ENCODE measurements at places on chromosomes 7 and 10.

DNA sequence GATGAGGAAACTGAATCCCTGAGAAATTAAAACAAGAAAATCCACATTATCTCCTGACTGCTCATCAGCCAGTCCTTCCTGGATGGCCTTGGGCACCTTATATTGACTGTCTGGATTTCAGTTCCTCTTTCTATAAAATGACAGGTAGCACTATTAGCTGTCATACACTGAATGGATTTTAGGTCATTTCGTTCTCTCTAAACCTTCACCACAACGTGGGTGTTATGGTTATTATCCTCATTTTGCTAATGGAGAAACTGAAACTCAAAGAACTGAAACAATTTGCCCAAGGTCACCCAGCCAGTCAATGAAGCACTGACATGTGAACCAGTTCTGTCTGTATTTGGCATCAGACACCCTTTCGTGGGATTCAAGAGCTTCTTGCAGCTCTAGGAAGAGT, 193.8 kb downstream of the CYP26A1 start:
- H3K27ac ChIP-seq, result no peak overlapping the region
- H3K27me3 ChIP-seq, result no peaks in the 10 kb centered on the region
- H3K4me3 ChIP-seq, result no peak overlapping the region
- H3K4me1 ChIP-seq, result no peaks in the 10 kb centered on the region
- peaks cover 3% of the 10 kb centered on the region for H3K36me3 ChIP-seq

DNA sequence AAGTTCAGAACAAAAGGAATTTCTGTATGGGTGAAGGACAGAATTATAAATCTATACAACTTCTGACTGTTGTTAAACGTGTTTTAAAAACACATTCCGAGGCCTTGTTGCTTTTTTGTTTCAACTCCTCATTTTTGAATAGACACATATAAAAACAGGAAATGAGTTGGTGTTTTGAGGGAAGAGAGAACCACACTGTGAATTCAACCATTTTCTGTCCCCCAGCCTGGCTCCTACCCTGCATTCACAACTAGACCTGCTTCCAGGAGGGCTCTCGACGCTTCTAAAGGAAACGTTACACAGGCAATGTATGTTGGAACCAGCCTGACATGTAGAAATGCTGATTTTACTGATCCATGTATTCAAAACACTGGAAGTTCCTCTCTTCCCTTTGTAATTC, 76.5 kb downstream of the OR13A1 start:
- no peaks in the 10 kb centered on the region for H3K4me1 ChIP-seq
- no peak overlapping the region for H3K4me3 ChIP-seq
- H3K27ac ChIP-seq, result no peak overlapping the region
- H3K36me3 ChIP-seq, result no peaks in the 10 kb centered on the region
- peaks cover 19% of the 10 kb centered on the region for H3K27me3 ChIP-seq

- peaks cover 15% of the 10 kb centered on the region for H3K27me3 ChIP-seq
- no peaks in the 10 kb centered on the region for H3K4me1 ChIP-seq
- DNase-seq, result no peak
Measured at GRCh38 chr10:52746169-52746568, 26.4 kb downstream of the MBL2 start.

DNA sequence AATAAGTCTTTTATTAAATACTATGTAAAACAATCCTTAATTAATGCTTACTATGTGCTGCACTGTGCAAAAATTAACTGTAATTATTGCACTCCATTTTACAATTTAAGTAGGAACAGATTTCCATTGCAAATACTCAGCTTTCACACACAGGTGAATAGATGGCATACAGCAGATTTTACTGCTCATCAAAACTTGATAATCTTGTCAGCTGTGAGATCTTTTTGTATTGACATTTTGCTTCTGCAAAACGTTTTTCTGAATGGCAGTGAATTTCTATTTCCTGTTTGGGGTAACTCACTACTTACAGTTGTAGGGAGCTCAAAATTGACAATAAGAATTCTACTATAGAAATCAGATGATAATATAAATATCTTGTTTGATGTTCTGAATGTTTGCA, 220.0 kb upstream of the MAGI2 start:
- H3K27me3 ChIP-seq, result peaks cover 12% of the 10 kb centered on the region
- no peaks in the 10 kb centered on the region for H3K36me3 ChIP-seq
- H3K4me1 ChIP-seq, result no peaks in the 10 kb centered on the region
- no peak overlapping the region for H3K4me3 ChIP-seq

- H3K36me3 ChIP-seq, result peaks cover 14% of the 10 kb centered on the region
- no peaks in the 10 kb centered on the region for H3K27me3 ChIP-seq
- H3K4me1 ChIP-seq, result peaks cover 37% of the 10 kb centered on the region
- no peak overlapping the region for H3K4me3 ChIP-seq
Measured at GRCh38 chr10:99944860-99945259, 64.9 kb downstream of the DNMBP start.
